Caki2 (cell line): ENCODE measurements at places on chromosomes 2 and 18. TPM values are rescaled to one million over a fixed set of nuclear protein-coding genes. Genes with fewer than 3 reads are reported as not detected.
A peak's percentile ranks its signal among the peaks of the same experiment; 100 is the strongest.

The IL1F10 gene
- total RNA-seq = not detected in 2 replicates

- DNase-seq = no peak
Observed at GRCh38 chr18:59945544-59945943, 45.7 kb downstream of the PMAIP1 start.

GRCh38 chr2:210363876-210364275 is 48.9 kb upstream of the MYL1 start:
- DNase-seq = no peak

DNA sequence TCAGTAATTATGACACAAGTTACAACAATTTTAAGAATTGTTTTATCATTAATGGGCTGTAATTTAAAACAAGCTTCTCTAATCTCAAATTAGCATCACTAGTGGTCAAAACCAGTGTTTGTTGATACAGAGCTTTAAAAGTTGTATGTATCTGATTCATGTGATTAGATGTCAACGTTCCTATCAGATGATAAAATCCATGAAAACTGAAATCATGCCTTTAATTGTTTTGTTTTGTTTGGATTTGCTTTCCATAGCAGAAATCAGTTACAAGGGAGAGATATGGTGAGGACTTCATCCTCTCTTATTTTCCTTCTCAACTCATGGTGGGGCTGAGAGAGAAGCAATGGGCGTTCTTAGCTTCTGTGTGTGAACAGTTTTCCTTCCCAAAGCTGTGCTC is 469.6 kb downstream of the PID1 start:
- DNase-seq = no peak

DNA sequence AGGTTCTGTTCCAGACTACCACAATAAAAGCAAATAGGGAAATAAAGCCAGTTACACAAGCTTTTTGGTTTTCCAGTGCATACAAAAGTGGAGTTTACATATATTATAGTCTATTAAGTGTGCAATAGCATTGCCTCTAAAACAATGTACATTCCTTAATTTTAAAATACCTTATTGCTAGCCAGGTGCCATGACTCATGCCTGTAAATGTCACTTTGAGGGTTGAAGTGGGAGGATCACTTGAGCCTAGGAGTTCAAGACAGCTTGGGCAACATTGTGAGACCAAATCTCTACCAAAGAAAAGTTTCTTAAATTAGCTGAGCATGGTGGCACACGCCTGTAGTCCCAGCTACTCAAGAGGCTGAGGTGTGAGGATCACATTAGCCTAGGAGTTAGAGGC is 52.9 kb upstream of the IMP4 start:
- no peak for DNase-seq

The TTN gene
- total RNA-seq = under 0.01 TPM in 1 of 2 replicates, not detected in the other

DNA sequence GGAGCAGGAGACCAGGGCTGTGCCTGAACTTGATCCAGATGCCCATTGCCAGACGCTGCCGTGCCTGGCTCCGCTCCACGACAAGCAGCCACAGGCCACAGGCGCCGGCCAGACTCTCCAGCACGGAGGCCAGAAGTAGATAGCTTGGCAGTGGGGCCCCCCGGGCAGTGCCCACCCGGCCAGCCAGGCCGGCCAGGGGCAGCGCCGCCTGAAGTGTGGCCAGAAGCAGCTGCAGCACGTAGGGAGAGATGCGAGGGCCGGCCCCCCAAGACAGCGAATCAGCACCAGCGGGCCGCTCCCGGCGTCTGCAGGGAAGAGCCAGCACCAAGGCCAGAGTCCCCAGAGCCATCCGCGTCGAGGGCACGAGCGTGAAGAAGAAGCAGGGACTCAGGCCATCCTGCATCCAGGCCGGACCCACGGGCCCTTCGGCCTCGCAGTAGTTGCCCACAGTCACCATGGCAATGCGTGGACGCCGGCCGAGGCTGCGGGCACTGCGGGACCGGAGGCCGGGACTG is 484 bp downstream of the ABCB6 start:
- DNase-seq = peak; percentile 77
